ENCODE measurements at places on chromosomes 2 and 18.

GRCh38 chr18:46761059-46761769, 4.4 kb upstream of the ST8SIA5 start:
- peaks cover 15% of the 10 kb centered on the region for H3K27me3 ChIP-seq
- no peak overlapping the region for H3K27ac ChIP-seq
- no peaks in the 10 kb centered on the region for H3K36me3 ChIP-seq
- no peak for DNase-seq

DNA sequence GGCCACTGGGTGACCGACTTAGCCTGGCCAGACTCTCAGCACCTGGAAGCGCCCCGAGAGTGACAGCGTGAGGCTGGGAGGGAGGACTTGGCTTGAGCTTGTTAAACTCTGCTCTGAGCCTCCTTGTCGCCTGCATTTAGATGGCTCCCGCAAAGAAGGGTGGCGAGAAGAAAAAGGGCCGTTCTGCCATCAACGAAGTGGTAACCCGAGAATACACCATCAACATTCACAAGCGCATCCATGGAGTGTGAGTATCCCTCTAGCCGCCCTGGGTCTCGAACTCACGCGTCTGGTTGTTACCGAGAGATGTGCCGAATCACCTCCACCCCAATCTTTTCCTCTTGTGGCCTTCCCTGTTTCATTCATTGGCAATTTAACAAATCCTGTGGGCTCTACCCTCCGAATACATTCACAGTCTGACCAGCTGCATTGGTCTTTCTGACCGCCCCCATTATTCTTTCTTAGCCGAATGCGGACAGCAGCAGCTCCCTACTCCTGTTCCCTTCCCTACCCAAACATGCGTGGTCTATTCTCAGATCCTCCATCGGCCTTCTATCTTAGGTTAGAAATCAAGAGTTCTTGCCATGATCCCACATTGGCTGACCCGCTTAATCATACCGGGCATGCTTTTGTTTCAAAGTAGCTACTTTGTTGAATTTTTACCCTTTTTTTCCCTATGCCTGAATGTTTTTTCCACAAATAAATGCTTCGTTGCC, 631 bp downstream of the RPL31 start:
- H3K27me3 ChIP-seq = no peaks in the 10 kb centered on the region
- peaks cover 11% of the 10 kb centered on the region for H3K4me1 ChIP-seq
- peaks cover 44% of the 10 kb centered on the region for H3K36me3 ChIP-seq
- no peak for DNase-seq
- H3K27ac ChIP-seq = peak overlapping the region; percentile 87
- H3K4me3 ChIP-seq = peak overlapping the region; percentile 99

- H3K4me3 ChIP-seq = no peak overlapping the region
- DNase-seq = no peak
- no peaks in the 10 kb centered on the region for H3K27me3 ChIP-seq
- no peak overlapping the region for H3K27ac ChIP-seq
Observed at GRCh38 chr2:185188656-185189055, 549.9 kb upstream of the FSIP2 start.

- no peak overlapping the region for H3K27ac ChIP-seq
- no peak for DNase-seq
- H3K4me1 ChIP-seq = no peaks in the 10 kb centered on the region
Observed at GRCh38 chr18:79756143-79756500, 41.6 kb upstream of the KCNG2 start.

- no peaks in the 10 kb centered on the region for H3K4me1 ChIP-seq
- no peak overlapping the region for H3K4me3 ChIP-seq
- DNase-seq = no peak
- H3K36me3 ChIP-seq = no peaks in the 10 kb centered on the region
Observed at GRCh38 chr18:46019936-46020335, 52.1 kb downstream of the PSTPIP2 start.

- H3K27ac ChIP-seq = no peak overlapping the region
- H3K36me3 ChIP-seq = no peaks in the 10 kb centered on the region
- no peak for DNase-seq
- H3K27me3 ChIP-seq = no peaks in the 10 kb centered on the region
Observed at GRCh38 chr18:51330148-51330547, 132.7 kb upstream of the MEX3C start.

- no peak for DNase-seq
- H3K4me1 ChIP-seq = no peaks in the 10 kb centered on the region
- no peaks in the 10 kb centered on the region for H3K36me3 ChIP-seq
- H3K27ac ChIP-seq = no peak overlapping the region
- no peaks in the 10 kb centered on the region for H3K27me3 ChIP-seq
- H3K4me3 ChIP-seq = no peak overlapping the region
Observed at GRCh38 chr18:12515550-12515949, 107.8 kb downstream of the PRELID3A start.

GRCh38 chr2:162480067-162480466, 136.1 kb downstream of the GCA start:
- DNase-seq = no peak
- H3K27me3 ChIP-seq = no peaks in the 10 kb centered on the region
- no peak overlapping the region for H3K27ac ChIP-seq
- no peaks in the 10 kb centered on the region for H3K4me1 ChIP-seq
- no peaks in the 10 kb centered on the region for H3K36me3 ChIP-seq

- DNase-seq = no peak
- H3K4me3 ChIP-seq = no peak overlapping the region
- no peak overlapping the region for H3K27ac ChIP-seq
Observed at GRCh38 chr2:41160439-41160838, 708.5 kb upstream of the SLC8A1 start.

DNA sequence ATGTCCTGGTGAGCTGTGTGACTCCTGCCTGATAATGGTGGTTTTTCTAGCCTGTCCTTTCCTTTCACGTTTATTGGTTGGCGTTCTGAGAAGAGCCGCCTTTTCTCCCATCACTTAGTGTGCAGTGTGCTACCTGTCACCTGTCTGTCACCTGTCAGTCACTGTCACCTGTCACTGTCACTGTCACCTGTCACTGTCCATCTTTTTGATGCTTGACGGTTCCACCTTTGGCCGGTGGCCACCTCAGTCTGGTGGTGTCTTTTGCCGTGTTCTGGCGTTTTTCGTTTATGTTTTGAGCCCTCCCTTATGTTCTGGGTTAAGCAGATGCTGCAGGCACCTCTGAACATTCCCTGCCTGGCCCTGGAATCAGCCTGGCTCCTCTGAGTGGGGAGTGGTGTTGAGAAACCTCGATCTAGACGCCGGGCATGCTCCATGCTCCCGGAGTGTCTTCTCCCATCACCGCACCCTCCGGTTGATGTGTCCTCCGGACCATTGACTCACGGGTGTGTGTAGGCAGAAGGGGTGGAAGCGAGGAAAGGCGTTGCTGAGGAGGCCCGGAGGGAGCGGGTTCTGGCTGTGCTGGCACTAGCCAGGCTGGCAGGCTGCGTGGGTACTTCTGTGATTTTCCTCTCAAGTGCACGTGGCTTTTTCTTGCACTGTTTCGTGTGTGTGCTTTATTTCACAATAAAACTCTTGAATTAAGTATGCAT, 20.7 kb downstream of the DTYMK start:
- no peak overlapping the region for H3K27ac ChIP-seq
- no peak for DNase-seq
- H3K27me3 ChIP-seq = no peaks in the 10 kb centered on the region
- H3K4me3 ChIP-seq = no peak overlapping the region
- H3K36me3 ChIP-seq = peaks cover 41% of the 10 kb centered on the region

DNA sequence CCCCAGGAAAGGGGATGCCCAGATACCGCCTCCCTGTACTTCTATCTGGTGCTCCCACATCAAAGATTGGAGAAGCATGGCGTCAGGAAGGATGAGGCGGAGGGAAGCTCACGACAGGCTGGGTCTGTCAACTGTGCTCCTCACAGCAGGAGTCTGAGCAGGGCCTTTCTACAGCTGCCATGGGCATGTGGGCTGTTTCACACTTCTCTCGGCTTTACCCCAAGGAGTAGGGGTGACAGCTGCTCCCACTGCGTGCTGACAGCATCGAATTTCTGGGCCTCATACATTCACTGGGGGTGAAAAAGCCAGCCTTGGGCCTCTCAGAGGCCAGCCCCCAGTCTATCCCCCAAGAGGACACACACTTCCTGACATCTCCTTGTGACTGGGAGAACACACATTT, 21.1 kb downstream of the NEURL3 start:
- no peaks in the 10 kb centered on the region for H3K36me3 ChIP-seq
- no peak for DNase-seq
- H3K4me3 ChIP-seq = no peak overlapping the region

- no peaks in the 10 kb centered on the region for H3K27me3 ChIP-seq
- no peak for DNase-seq
- no peaks in the 10 kb centered on the region for H3K4me1 ChIP-seq
- no peak overlapping the region for H3K4me3 ChIP-seq
Observed at GRCh38 chr2:82062463-82062862, 1757.9 kb upstream of the LRRTM1 start.

- no peaks in the 10 kb centered on the region for H3K27me3 ChIP-seq
- DNase-seq = no peak
- no peaks in the 10 kb centered on the region for H3K36me3 ChIP-seq
- H3K4me3 ChIP-seq = no peak overlapping the region
Observed at GRCh38 chr2:85246348-85246747, 81.4 kb downstream of the TGOLN2 start.

DNA sequence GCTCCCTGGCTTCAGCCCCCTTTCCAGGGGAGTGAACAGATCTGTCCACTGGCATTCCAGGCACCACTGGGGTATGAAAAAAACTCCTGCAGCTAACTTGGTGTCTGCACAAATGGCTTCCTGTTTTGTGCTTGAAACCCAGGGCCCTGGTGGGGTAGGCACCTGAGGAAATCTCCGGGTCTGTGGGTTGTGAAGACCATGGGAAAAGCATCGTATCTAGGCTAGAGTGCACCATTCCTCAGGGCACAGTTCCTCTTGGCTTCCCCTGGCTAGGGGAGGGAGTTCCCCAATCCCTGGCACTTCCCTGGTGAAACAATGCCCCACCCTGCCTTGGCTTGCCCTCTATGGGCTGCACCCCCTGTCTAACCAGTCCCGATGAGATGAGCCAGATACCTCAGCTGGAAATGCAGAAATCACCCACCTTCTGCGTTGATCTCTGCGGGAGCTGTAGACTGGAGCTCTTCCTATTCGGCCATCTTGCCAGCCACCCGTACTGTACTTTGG, 34.1 kb downstream of the TFPI start:
- H3K27ac ChIP-seq = no peak overlapping the region
- no peak for DNase-seq
- no peaks in the 10 kb centered on the region for H3K36me3 ChIP-seq
- no peaks in the 10 kb centered on the region for H3K27me3 ChIP-seq
- H3K4me3 ChIP-seq = no peak overlapping the region

DNA sequence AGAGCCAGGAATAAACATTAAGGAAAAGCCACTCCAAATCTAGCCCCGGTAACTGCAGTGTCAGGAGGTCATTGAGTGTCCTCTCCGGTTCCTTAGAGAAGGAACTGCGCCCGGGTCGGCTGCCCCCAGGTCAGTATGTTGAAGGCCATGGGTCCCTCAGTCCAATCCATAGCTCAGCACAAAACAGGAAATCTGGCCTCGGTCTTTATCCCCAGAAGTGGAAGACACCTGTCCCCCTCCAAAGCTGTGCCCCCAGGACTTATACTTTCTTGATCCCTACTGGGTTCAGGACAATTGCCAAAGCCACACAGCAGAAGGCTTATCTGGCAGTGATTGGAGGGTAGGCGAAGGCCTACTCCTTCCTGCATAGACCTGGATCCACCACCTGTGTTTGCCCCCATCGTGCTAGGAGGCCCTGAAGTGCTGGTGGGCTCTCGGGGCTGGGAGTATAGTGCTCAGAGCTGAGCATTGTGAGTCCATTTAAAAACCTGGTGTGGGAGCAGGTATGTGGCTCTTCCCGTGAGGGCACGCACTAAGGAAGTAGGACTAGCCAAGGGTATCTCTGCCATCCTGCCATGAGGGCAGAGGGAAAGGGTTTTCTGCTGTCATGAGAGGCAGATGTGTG, 178.6 kb downstream of the SEPTIN10 start:
- no peaks in the 10 kb centered on the region for H3K4me1 ChIP-seq
- no peaks in the 10 kb centered on the region for H3K27me3 ChIP-seq
- no peaks in the 10 kb centered on the region for H3K36me3 ChIP-seq
- no peak overlapping the region for H3K27ac ChIP-seq
- H3K4me3 ChIP-seq = no peak overlapping the region
- DNase-seq = no peak

- no peak overlapping the region for H3K27ac ChIP-seq
- H3K36me3 ChIP-seq = no peaks in the 10 kb centered on the region
- H3K4me3 ChIP-seq = no peak overlapping the region
Observed at GRCh38 chr18:9803698-9804516, 81.9 kb upstream of the TXNDC2 start.

GRCh38 chr2:25829377-25829704, 48.9 kb downstream of the ASXL2 start:
- no peak overlapping the region for H3K27ac ChIP-seq
- DNase-seq = no peak
- H3K4me3 ChIP-seq = no peak overlapping the region
- H3K4me1 ChIP-seq = no peaks in the 10 kb centered on the region
- peaks cover 4% of the 10 kb centered on the region for H3K36me3 ChIP-seq
- H3K27me3 ChIP-seq = no peaks in the 10 kb centered on the region

DNA sequence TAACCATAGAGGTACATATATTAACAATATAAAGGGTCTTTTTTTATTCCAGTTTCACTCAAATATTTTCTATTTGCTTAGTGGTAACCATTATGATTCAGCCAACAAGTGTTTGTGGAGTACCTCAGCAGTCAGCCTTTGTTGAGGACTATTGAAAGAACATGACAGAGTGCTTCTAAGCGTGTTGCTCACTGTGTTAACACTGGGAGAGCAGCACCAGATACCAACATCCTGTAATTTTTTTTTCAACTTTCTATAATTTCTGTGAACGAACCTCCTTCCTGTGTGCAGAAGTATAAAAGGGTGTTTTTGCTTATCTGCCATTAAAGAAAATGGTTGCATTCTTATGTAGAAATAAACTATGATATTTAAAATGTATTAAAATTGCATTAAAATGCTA, 239.0 kb downstream of the PHLPP1 start:
- no peak overlapping the region for H3K27ac ChIP-seq
- no peaks in the 10 kb centered on the region for H3K4me1 ChIP-seq
- no peak overlapping the region for H3K4me3 ChIP-seq
- no peak for DNase-seq
- H3K27me3 ChIP-seq = no peaks in the 10 kb centered on the region
- no peaks in the 10 kb centered on the region for H3K36me3 ChIP-seq

- no peaks in the 10 kb centered on the region for H3K27me3 ChIP-seq
- H3K4me3 ChIP-seq = no peak overlapping the region
- H3K36me3 ChIP-seq = no peaks in the 10 kb centered on the region
- H3K4me1 ChIP-seq = no peaks in the 10 kb centered on the region
- H3K27ac ChIP-seq = no peak overlapping the region
Observed at GRCh38 chr2:157936406-157936805, 60.3 kb upstream of the ACVR1 start.

- no peaks in the 10 kb centered on the region for H3K27me3 ChIP-seq
- no peak overlapping the region for H3K4me3 ChIP-seq
- peaks cover 5% of the 10 kb centered on the region for H3K4me1 ChIP-seq
- no peaks in the 10 kb centered on the region for H3K36me3 ChIP-seq
- no peak for DNase-seq
Observed at GRCh38 chr2:239746559-239747246, 278.4 kb downstream of the NDUFA10 start.

GRCh38 chr2:143758629-143759330, 629.6 kb downstream of the ARHGAP15 start:
- no peak overlapping the region for H3K27ac ChIP-seq
- no peak overlapping the region for H3K4me3 ChIP-seq
- DNase-seq = no peak
- no peaks in the 10 kb centered on the region for H3K4me1 ChIP-seq

- H3K4me1 ChIP-seq = no peaks in the 10 kb centered on the region
- no peak overlapping the region for H3K4me3 ChIP-seq
- H3K36me3 ChIP-seq = no peaks in the 10 kb centered on the region
- H3K27me3 ChIP-seq = no peaks in the 10 kb centered on the region
- no peak overlapping the region for H3K27ac ChIP-seq
Observed at GRCh38 chr18:59540780-59541179, 156.4 kb downstream of the CCBE1 start.

GRCh38 chr18:69981948-69982347, 34.3 kb upstream of the CD226 start:
- H3K4me1 ChIP-seq = peaks cover 3% of the 10 kb centered on the region
- no peak for DNase-seq
- no peak overlapping the region for H3K27ac ChIP-seq
- no peak overlapping the region for H3K4me3 ChIP-seq
- no peaks in the 10 kb centered on the region for H3K36me3 ChIP-seq

All from effector memory CD4-positive, alpha-beta T cell (primary cell).